ENCODE measurements at places on chromosomes 16 and 17.
A peak's percentile ranks its signal among the peaks of the same experiment; 100 is the strongest.

- no peak for DNase-seq
Observed at GRCh38 chr16:80056324-80056723, 455.8 kb upstream of the MAF start.

DNA sequence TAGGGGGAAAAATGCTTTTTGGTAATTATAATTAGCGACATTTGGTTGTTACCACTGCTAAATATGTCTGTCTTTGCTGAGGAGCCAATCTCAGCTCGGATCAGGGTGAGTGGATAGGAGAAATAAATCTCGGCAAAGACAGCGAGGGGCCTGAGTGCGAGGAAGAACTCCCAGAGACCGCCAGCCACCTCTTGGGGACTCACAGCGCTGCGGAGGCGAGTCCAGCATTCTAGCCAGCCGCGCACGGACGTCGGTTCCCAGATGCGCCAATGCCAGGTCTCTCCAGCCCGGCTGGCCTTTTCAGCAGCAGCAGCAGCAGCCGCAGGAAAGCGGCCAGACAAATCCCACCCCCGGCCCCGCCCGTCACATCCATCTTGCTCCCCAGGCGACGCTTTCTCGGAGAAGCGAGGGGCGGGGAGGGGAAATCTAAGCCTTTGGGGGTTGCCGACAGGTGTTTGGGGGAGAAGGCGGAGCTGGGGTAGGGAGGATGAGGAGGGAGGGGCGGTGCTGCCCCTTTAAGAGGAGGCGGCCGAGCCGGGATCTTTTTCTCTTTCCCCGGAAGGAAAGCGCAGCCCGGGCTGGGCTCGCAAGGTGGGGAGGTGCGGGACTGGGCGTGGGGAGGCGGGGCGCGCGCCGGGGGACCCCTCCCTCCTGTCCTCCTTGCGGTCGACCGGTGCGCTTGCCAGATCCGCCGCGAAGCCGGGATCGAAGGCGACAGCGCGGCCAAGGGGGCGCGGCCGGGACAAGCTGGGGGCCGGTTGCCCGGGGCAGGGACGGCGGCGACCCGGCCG, at the start of gene ITGA3:
TSS of gene ITGA3 (plus strand) at position 685 of the 791 bp plus-strand sequence. CDS start 330 bp downstream, outside the sequence.
- peak; percentile 89 for DNase-seq

- no peak for DNase-seq
Observed at GRCh38 chr17:4055014-4055413, 87.8 kb downstream of the ZZEF1 start.

GRCh38 chr17:82450357-82451106, at the start of gene CYBC1:
Gene CYBC1 (minus strand): TSS chr17:82450752. CDS start chr17:82449254, 1,498 bp downstream.
- DNase-seq: peak; percentile 85

DNA sequence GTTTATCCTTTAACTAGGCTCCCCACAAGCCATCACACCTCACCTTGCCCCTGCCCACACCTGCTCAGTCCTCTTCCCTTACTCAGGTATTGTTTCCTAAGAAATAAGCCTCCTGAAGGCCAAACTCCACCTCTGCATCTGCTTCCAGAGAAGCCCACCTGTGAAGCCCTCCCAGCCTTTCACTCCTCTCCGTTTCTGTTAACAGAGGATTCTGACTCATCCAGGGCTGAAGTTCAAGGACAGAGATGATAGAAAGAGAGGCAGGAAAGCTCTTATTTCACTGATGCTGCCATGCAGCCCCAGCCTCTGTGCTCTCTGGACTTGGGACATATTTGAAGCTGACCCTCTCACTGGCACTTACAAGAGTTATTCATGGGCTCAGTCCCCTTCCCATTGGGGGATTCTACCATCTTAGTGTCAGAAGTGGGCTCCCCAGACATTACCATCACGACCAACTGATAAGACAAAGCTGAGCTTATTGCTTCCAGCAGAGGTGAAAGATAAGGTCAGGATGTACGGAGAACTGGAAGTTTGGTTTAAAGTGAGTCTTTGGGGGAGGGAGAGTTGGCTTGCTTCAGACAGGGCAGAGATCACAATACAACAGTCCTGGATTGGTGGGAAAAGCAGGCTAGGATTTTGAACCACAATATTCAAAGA, 35.3 kb upstream of the XYLT2 start:
- DNase-seq: no peak

DNA sequence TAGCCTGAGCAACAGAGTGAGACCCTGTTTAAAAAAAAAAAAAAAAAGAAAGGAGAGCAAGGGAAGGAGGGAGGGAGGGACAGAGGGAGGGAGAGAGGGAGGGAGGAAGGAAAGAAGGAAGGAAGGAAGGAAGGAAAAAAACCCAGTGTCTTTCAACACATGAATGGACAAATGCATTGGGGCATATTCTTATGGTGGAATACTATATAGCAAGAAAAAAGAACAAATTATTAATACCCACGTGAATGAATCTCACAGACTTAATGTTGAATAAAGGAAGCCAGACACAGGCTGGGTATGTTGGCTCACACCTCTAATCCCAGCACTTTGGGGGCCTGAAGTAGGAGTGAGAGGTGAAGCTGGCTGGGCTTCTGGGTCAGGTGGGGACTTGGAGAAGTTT, 20.3 kb downstream of the RAPGEFL1 start:
- DNase-seq: no peak

GRCh38 chr16:75083813-75084212, 32.8 kb downstream of the LDHD start:
- DNase-seq: no peak

DNA sequence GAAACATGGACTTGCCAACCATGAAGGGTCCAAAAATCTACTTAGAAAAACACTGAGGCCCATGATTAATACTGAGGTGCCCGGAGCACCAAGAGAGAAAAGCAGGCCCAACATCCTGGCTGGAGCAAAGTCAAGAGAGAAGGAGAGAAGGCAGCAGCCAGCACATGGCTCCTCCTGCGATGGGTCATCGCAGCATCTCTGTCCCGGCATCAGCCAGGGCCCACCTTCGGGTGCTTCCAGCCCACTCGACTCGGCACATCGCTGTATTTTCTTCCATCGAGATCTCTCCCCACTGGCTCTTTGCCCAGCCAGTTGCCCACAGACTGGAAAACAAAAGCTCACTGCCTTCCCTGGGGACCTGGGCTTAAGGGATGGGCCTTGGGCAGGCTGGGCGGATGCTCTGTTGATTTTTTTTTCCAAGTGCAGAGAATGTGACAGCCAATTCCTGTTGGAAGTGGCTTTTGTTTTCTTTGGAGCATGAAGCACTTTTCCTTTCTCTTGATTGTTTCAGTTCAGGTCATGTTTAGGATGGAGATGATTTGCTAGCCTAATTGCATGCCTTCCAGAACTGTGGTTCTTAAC, 58.1 kb downstream of the CYB5B start:
- DNase-seq: no peak

DNA sequence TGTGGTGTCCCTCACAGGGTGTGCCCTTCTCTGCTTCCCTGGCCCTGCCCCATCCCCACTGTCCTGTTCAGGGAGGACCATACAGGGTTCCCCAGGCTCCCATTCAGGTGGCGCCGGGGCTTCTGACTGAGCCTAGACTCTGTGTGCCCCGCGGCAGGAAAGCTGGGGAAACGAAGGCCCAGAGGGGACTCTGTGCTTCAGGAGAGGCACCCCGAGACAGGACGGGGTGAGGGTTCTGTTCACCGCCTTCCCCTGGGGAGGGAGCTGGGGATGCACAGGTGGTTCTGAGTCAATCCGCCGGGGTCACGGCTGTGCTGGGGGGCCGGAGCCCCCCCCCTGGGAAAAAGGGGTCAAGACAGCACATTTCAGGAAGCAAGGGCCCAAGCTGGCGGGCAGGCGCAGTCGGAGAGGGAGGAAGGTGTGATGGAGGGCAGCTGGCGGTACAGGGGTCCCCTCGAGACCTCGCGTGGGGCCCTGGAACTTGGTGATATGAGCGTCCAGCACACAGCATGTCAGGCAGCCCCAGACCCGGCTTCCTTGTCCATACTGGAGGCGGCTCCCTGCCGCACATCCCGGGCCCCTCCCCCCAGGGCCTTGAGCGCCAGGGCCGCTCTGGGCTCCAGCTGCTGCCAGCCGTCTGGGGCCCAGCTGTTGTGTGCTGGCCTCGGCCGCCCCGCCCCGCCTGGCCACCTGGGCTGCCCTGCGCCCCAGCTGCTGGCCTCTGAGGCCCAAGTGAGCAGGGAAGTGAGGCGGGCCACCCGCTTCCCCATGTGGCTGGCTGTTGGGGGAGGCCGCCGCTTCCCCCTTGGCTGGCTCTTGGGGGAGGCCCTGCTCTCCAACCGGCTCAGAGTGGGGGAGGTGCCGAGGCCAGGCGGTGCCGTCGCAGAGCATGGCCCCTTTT, 5.6 kb upstream of the NOTUM start:
- no peak for DNase-seq

DNA sequence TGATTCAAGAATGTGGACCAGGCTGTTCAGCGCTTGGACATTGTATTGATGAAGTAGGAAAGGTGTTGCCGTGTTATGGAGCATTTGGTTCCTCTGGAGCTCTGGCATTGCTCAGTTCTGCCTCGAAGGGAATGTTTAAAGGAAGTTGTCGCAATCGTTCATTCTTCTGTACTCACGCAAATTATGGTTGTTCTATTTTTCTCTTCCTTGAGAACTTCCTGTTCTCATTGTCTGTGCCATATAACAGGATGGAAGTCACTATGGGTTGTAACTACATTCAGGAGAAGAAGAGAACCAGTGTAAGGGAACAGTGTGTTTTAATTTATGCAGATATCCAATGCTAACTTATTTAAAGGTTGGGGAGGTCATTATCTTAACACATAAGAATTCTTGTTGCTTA, 13.0 kb downstream of the PCTP start:
- DNase-seq: no peak

- DNase-seq: no peak
Observed at GRCh38 chr16:50695017-50696000, 1.9 kb downstream of the NOD2 start.

- no peak for DNase-seq
Observed at GRCh38 chr16:12721841-12722421, 81.8 kb downstream of the CPPED1 start.

- DNase-seq: no peak
Observed at GRCh38 chr17:72631949-72632684, 460.4 kb downstream of the SLC39A11 start.

DNA sequence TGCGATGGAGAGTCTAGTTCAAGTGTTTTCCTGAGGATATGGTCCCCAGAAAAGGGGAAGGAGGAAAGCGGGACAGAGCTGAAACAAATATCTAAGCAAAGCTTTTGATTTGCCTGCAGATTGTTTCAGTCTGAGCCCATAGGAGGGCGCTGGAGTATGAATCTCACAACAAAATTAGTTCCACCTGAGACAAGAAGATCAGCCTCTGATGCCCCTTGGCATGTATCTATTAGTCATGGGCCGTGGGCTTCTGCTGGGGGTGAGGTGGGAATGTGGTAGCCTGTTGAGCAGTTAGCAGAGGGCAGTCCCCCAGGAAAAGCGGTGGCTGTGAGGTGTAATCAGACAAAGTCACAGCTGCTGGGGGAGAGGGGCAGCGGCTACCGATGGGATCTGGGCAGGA, 446.9 kb downstream of the CA10 start:
- DNase-seq: no peak

- DNase-seq: no peak
Observed at GRCh38 chr17:64004903-64005733, 7.0 kb downstream of the PRR29 start.

DNA sequence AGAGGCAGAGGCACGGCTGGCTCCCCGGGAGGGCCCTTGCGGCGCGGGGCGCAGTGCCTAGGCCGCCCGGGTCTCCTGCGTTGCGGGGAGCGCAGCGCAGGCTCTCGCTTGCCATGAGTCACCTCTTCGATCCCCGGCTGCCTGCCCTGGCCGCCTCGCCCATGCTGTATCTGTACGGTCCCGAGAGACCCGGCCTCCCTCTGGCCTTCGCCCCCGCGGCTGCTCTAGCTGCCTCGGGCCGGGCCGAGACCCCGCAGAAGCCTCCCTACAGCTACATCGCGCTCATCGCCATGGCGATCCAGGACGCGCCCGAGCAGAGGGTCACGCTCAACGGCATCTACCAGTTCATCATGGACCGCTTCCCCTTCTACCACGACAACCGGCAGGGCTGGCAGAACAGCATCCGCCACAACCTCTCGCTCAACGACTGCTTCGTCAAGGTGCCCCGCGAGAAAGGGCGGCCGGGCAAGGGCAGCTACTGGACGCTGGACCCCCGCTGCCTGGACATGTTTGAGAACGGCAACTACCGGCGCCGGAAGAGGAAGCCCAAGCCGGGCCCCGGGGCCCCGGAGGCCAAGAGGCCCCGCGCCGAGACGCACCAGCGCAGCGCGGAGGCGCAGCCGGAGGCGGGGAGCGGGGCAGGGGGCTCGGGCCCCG, 390 bp downstream of the FOXL1 start:
- no peak for DNase-seq

DNA sequence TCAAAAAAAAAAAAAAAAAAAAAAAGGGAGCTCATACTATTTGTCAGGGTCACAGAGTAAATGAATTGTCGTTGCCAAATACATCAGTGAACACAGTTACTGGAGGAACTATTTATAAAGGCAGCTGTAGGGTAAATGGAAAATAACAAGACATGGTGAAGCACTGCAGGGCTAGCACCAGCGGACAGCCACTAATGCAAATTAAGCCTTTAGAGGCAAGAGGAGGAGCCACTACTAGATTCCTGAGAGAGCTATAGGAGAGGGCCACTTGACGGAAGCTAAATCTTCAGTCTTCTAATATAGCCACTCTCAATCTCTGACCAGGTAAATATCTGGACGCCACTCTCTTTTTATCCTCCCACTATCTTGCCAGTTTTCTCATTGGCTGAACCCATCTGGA, 801.2 kb upstream of the GOT2 start:
- DNase-seq: no peak

DNA sequence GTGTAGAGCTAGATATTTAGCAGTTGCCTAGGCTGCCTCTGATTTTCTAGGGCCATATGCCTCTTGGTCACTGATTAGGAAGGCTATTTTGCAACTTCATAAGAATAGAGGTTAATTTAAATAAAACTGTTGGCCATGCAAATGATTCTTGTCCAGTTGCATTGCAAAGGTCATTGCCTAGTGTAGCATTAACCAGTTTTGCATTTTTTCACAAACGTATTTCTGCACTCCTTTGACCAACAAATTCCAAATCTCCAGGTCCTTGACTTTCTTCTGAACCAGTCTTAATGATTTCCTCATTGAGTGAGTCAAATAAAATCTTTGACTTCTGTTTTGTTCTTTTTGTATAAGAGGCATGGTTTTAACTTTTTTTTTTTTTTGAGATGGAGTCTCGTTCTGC, 33.5 kb downstream of the ERCC4 start:
- no peak for DNase-seq

DNA sequence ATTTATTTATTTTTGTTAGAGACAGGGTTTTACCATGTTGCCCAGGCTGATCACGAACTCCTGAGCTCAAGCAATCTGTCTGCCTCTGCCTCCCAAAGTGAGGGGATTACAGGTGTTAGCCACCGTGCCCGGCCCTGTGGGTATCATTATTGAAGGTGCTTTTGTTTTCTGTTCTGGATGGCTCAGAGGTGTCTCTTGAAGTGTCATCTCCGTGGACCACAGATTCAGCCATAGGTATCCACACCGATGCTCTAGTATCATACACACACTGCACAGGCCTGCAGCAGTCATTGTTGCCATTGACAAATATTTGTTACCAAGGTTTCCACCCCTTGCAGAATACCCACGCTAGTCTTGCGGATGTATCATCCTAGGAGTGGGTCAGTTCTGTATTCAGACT, 446.2 kb downstream of the XYLT1 start:
- DNase-seq: no peak

DNA sequence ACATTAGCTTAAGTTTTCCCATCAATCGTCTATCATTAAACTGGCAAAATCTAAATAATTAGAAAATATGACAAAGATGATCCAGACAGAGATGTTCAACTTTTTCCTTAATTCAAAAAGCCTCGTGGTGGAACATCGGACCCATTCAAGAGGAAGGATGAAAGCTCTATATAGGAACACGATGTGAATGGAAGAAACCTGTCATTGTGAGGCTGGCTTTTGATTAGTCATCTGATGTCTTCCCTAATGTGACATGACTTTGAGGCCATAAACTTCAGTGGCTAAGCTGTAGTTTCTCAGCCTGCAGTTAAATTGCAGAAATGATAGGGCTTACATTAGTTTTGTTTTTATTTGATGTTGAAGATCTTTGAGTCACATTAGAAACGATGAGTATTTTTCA, 1.0 kb downstream of the AMZ2 start:
- DNase-seq: no peak
